NCI-H526 (cell line): ENCODE measurements at places on chromosomes 2 and 18.

DNA sequence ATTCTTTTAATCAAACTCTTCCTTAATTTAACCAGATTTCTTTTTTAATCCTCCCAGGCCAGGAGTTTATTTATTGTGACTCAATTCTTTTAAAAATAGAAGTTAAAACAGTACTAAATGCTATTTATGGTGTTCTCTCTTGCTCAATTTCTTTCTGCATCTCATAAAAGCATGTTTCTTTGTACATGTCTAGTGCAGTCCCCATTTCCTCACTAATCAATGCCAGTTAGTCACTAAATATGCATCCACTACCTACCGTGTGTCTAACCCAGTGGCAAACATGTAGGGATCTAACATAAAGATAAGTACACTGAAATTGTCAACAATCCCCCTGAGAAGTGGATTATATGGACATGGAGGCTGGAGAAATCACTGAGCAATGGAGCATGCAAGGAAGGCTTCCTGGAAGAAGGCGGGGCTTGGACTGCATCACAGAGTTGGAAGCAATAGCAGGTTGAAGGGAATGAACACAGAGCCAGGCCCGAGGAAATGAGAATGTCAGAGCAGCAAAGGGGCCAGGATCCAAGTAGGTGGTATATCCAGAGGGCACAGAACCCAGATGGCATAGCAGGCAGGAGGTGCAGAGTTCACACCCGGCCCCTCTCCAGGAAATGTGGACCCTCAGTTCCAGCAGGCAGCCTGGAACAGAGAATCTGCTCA lies 105.3 kb upstream of the FOSL2 start:
- DNase-seq: no peak

- no peak for DNase-seq
Observed at GRCh38 chr2:178915423-178916173, 108.4 kb upstream of the TTN start.

DNA sequence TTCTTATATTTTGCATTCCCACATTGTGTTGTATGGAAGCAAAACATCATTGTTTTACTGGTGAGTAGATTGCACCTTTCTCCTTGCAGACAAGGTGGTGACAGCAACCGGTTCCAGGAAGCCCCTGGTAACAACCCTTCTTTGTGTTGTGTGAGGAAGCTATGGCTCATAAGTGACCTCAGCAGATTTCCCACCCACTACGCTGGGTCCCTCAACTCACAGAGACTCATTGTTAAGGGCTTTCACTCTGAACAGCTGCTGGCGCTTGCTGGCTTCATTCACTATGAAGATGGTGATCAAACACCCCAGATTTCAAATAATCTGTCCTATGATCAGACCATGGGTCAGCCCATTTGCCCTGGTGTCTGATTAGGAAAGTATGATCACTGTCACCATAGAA lies 53.4 kb downstream of the WIPF1 start:
- no peak for DNase-seq

GRCh38 chr2:129717560-129718130 lies 261.8 kb upstream of the RAB6C start:
- DNase-seq: peak; percentile 36
